Stimulated activated CD8-positive, alpha-beta memory T cell treated with anti-CD3 and anti-CD28 coated beads, Interleukin-15, amount 100 ng/mL, for 1 hour (primary cell): ENCODE measurements at places on chromosomes 6 and 20.

- no peak for DNase-seq
Measured at GRCh38 chr6:132190815-132191175, 210.5 kb downstream of the MOXD1 start.

- no peak for DNase-seq
Measured at GRCh38 chr6:38542031-38542430, 97.7 kb downstream of the BTBD9 start.

DNA sequence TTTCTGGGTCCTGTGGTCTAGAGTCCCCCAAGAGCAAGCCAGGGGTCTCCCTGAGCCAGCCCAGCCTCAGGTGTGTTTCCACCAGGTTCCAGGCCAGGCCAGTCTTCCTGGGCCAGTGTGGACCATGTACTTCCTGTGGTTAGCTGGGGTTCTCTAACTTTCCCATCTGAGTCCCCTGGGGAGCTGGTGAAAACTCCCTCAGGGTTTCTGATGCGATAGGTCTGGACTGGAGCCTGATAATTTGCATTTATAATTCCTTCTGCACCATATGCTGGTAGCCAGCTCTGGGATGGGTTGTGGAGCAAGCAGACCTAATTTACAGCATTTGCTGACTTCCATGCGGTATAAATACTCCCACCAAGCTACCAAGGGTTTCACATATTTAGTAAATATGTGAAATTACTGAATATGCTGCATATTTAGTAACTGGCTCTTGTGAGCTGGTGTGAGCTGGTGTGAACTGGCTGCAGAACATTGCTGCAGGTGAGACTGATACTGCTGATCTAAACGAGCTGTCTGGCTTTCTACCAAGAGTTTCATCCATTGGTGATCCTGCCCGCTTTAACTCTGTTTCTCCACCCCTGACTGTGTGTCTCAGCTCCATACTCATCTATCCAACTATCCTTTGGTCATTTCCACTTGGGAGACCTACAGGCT lies 62.6 kb downstream of the RIN2 start:
- no peak for DNase-seq

- no peak for DNase-seq
Measured at GRCh38 chr6:74805916-74806696, 399.7 kb downstream of the COL12A1 start.

DNA sequence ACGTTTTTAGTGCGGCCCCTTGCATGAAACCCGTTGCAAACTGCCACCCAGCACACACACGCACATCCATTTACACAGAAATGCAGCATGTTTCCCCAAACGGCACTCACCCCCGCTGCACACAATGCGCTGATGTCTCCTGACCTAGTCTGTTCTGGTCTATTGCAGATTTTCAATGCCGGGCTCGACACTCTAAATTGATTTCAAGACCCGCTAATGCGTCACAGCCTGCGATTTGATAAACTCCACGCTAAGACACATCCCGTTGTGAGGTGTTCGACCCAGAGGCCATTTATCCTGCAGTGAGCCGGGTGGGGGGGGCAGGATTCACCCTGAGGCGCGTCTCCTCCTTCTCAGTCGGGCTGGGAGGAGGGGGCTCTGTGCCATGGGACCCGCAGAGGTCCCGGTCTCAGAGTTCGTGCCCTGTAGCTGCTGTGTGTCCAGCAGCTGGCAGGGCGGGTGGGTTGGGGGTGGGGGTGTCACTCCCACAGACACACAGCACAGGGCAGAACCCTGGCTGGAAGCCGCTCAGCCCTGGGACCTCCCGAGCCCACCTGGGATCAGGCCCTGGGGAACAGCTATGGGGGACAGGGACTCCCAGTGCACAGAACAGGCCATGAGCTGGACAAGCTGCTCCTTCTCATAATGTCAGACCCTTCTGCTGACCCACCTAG lies 367.9 kb downstream of the PREX1 start:
- no peak for DNase-seq

DNA sequence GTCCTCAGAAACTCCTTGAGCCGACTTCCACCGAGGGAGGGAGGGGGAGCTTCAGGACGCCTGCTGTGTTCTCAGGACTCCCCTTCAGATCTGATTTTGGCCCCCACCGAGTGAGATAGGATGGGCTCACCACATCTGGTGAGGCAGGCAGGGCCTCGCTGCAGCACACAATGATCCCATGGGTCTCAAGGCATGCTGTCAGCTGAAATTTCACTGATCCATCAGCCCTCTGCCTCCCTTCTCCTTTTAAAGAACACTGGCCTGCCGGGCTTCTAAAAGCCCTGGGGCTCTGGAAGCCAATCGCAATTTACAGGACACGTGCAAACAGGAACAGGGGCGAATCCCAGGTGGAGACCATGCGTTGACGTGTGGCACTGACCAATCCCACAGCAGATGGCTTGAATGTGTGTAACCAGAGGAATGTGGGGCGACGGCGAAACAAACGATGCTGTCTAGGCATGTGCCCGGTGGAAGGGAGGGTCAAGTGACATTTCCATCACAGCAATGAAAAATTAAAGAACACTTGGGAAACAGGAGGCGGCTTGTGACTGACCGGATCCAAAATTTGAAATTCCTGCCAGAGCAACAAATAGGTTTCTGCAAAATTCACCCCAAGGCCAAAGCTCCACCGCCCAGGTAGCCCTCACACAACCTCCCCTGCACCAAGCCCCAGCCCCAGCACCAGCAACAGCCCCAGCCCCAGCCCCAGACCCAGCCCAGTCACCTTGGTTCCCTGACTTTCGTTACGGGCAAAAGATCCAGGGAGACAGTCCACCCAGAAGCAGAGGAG lies 167.1 kb upstream of the ZNF337 start:
- DNase-seq: no peak

- no peak for DNase-seq
Measured at GRCh38 chr20:45235995-45236394, 14.8 kb downstream of the SEMG2 start.

DNA sequence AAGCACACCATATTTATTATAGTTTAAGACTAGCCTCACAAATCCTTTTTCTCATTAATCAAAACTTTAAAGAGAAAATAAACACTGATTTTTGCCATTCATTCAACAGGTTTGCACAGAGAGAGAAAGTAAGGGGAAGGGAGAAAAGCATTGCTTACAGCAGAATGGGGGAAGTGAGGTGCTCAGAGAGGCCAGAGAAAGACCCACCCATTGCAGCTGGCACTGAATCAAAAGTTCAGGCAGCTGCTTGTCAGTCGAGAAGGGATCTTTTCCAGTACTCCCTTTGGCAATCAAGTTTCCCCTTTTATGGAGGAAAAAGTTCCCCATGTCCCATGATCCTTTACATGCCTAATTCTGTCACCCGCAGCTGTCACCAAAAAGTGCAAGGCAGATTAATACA lies 8.0 kb upstream of the CRISP2 start:
- no peak for DNase-seq

DNA sequence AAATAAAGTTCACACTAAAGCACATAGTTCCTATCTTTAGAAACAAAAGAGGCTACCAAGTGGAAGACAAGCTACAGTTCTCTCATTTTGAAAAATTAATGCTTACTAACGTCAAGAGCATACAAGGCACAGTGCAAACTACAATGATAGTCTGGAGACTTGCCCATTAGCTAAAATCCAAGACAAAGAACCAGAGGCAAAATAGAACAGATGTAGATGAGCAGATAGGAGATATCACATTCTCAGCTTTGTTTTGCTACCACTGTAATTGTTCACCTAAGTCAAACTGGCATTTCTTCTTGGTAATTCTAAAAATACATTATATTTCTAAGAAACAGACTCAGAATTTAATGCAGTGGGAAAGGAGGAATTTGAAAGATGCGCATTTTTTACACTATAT lies 5.2 kb downstream of the TMEM30A start:
- no peak for DNase-seq

- no peak for DNase-seq
Measured at GRCh38 chr6:113394729-113395128, 462.4 kb upstream of the MARCKS start.

DNA sequence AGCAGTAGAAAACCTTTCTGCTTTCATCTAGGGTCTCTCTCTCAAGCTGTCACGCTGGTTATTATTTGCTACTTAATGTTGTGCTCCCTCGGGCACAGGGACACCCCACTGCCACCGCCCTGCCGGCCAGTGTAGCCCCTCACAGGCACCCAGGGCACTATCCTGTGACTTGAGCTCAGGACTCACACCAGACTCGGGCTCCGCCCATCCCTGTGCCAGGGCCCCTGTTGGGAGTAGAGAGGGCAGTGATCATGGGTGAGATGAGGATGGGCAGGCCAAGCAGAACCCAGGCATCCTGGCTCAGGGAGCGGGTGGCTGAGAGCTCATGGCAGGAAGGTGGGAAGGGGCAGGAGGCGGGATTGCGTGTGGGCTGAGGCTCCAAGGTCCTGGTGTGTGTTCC lies 371.9 kb downstream of the ZFAND3 start:
- DNase-seq: no peak

GRCh38 chr6:37456126-37456525 lies 23.1 kb downstream of the CMTR1 start:
- no peak for DNase-seq

GRCh38 chr20:4569865-4570264 lies 151.8 kb upstream of the PRND start:
- no peak for DNase-seq

DNA sequence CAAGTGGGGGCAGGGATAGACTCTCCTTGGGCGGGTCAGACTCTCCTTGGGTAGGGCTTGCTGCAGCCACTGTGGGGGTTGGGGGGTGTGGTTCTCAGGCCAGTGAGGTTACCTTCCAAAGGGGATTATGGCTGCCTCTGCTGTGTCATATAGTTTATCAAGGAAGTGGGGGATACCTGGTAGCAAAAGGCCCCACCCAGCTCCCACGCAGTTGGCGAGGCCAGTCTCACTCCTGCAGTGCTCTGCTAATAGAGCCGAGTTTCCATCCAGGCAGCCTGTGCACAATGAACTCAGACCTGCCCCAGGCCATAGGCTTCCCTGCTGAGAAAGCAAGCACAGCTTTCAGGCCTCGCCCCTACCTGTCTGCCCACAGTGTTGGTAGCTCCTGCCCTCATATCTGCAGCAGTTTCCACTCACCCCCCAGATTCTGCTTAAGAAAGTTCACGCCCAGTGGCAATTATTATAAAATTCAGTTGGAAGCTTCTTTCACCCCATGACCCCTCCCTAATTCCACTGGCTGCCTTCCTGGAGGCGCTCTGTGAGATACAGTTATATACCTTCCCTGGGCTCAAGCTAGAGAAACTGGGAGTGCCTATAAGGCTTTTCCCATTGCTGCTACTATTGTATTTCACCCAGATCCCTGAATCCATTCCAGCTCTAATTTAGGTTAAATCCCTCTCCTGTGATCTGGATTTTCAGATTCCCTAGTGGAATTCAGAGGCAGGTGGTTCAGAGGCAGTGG lies 56.1 kb downstream of the HDDC2 start:
- DNase-seq: no peak

DNA sequence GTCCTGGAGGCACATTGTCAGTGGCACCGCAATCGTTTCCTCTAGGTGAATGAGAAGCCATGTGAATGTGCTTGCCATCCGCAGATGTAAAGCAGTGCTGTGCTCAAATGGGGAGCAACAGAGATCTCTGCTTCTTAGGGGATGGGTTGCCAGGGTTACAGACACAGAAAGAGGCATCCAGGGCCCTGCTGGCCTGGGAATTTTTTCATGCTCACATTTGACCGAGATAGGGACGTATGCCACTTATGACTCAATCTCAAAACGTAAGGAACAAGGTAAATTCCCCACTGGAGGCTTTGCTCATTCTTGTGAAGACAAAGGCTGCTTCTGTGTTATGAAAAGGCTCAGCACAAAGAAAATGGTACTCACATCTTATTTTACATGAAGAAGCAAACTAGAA lies 11.0 kb downstream of the C6orf118 start:
- no peak for DNase-seq

DNA sequence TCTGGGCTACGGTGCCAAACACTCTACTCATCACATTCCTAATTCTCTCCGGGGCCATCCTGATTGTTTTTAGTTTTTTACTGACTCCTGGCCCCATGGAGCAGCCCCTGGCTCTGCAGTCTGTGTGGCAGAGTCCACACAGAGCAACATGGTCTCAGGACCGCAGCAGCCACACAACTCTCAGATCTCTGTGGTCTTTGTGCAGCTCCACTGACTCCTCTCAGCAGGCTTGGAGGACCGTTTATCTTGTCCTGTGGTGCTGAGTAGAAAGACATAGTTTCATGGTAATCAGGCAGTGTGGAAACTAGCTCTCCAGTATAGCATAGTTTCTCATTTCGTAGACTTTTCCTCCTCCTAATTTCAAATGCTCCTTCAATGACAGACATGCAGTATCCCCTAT lies 168.4 kb downstream of the EDN1 start:
- DNase-seq: no peak

- DNase-seq: no peak
Measured at GRCh38 chr6:11771473-11772048, 7.0 kb downstream of the ADTRP start.

GRCh38 chr6:79077715-79078074 lies 359 bp downstream of the PHIP start:
- DNase-seq: no peak

- DNase-seq: no peak
Measured at GRCh38 chr6:108380876-108381275, 86.0 kb downstream of the AFG1L start.

DNA sequence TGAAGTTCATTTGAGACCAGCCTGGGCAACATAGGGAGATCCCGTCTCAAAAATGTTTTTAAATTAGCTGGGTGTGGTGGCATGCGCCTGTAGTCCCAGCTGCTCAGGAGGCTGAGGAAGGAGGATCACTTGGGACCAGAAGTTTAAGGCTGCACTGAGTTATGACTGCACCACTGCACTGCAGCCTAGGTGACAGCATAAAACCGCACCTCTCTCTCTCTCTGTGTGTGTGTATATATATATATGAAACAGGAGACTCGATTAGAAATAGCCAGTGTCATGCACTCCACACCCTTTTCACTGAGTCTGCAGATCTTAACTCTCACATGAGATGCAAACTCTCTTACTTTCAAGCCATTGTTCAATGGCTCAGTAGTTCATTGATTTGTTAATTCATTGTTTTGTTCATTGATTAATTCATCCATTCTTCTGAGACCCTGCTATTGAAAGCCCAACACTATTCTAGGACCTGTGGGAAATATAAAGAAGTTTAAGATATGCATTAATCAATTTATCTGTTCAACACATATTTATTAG lies 52.4 kb upstream of the MRPS10 start:
- DNase-seq: no peak

GRCh38 chr6:138258991-138259390 lies 40.7 kb upstream of the PBOV1 start:
- no peak for DNase-seq

GRCh38 chr20:4835244-4836177 lies 113.8 kb downstream of the PRND start:
- no peak for DNase-seq

GRCh38 chr6:147078602-147079001 lies 125.6 kb upstream of the STXBP5 start:
- no peak for DNase-seq

- DNase-seq: no peak
Measured at GRCh38 chr6:168044521-168045130, 34.4 kb downstream of the FRMD1 start.

DNA sequence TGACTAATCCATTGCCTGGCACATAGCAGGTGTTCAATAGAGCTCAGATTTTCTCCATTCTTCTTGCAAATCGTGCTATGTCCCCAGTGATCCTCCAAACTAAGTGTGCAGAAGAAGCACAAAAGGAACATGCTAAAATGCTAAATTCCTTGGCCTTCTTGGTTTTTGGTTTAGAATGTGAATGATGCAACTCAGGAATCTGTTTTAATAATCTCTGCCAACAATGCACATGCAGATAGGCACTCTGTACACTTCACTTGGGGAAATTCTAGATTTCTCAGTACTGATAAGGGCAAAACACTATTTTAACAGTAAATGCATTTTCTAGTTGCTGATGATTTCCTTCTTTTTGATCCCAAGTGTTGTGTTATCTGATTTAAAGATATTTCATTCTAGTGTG lies 35.2 kb downstream of the SLC22A1 start:
- no peak for DNase-seq

- DNase-seq: no peak
Measured at GRCh38 chr6:37426945-37427510, 6.0 kb upstream of the CMTR1 start.
